Cardiac ventricle fibroblast (primary cell): ENCODE measurements at places on chromosomes 3 and 15. TPM values are rescaled to one million over a fixed set of nuclear protein-coding genes. Genes with fewer than 3 reads are reported as not detected.

Gene FAM107A
- 1.2 TPM in 2 replicates for total RNA-seq

Gene CFAP20DC
- total RNA-seq, result 0.06 and 0.98 TPM in 2 replicates

Gene KLHL40
- not detected in 2 replicates for total RNA-seq

Gene ACSBG1
- not detected in 2 replicates for total RNA-seq

Gene CX3CR1
- total RNA-seq, result not detected in 2 replicates

Gene DUOXA2
- total RNA-seq, result not detected in 2 replicates

Gene ZNF662
- total RNA-seq, result 1.1 and 1.4 TPM in 2 replicates

Gene KBTBD8
- total RNA-seq, result 0.24 and 0.31 TPM in 2 replicates

Gene INAFM2
- total RNA-seq, result 11.4 and 12.9 TPM in 2 replicates

Gene GOLGA8Q
- total RNA-seq, result 0.06 and 0.78 TPM in 2 replicates

Gene GATM
- not detected in 2 replicates for total RNA-seq

Gene DNAH12
- total RNA-seq, result 0.06 and 0.20 TPM in 2 replicates

Gene SNTN
- not detected in 2 replicates for total RNA-seq

Gene C3orf33
- 1.2 and 3.1 TPM in 2 replicates for total RNA-seq

Gene NR2C2
- total RNA-seq, result 16.8 and 19.3 TPM in 2 replicates

Gene ECE2
- total RNA-seq, result 0.12 TPM in 1 of 2 replicates, not detected in the other

Gene MYEF2
- total RNA-seq, result 0.29 TPM in 1 of 2 replicates, not detected in the other

Gene CRABP1
- not detected in 2 replicates for total RNA-seq

Gene PML
- total RNA-seq, result 189 and 197 TPM in 2 replicates

Gene SI
- total RNA-seq, result not detected in 2 replicates

Gene HRG
- total RNA-seq, result not detected in 2 replicates

Gene CHRNA7
- 2.8 TPM in 1 of 2 replicates, not detected in the other for total RNA-seq

Gene ZNF717
- total RNA-seq, result 8.1 and 12.0 TPM in 2 replicates

Gene OPA1
- 23.3 and 30.0 TPM in 2 replicates for total RNA-seq

Gene GABRR3
- total RNA-seq, result not detected in 2 replicates

Gene CEP19
- total RNA-seq, result 3.2 and 4.7 TPM in 2 replicates

Gene CAND2
- 0.44 and 0.81 TPM in 2 replicates for total RNA-seq

Gene ZNF860
- 0.05 and 0.31 TPM in 2 replicates for total RNA-seq

Gene GP5
- 0.06 and 0.10 TPM in 2 replicates for total RNA-seq

Gene ATP13A4
- total RNA-seq, result not detected in 2 replicates

Gene CIB2
- 4.7 and 4.9 TPM in 2 replicates for total RNA-seq

Gene GPX1
- 286 and 311 TPM in 2 replicates for total RNA-seq
